Activated CD4-positive, alpha-beta T cell treated with anti-CD3 and anti-CD28 coated beads for 48 hours (primary cell): ENCODE measurements at places on chromosomes 16 and 17.

DNA sequence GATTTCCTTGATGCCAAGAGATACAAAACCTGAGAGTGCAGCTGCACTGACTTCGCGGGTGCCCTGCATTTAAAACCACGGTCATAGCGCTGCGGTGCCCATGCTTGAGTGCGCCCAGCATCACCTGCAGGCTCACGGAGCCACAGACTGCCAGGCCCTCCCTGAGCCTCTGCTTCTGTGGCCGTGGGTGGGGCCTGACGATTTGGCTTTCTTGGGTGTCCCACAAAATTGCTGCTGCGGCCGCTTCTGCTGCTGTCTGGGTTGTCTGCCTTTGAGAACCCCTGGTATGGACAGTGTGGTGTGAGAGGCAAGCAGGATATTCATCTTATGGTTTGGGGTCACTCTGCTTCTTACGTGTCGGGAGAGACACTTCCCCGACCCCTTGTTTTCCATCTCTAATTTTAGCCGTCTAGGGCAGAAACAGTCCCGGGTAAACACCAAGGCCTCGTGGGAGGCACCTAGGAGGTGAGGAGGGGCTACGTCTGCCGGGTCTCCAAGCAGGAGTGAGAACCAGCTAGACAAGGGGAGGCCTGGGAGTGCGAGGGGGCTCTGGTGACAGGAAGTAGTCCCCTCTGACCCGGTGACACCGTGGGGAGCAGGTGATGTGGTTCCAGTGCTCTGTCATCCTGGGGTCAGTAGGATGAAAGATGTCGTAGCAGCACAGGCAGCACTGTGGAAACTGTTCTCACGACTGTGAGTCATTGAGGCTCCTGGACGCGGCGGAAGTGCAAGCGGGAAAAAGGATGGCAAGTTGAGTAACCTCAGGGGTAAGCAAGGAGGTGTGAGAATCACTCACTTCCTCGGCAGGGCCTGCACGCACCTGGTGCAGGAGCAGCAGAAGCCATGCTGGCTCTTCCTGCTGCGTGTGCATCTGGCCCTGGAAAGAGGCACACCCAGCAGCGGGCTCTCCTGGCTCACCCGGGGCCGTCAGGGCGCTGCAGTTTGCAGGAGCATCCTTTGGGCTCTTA lies 176.3 kb downstream of the RPTOR start:
- DNase-seq = peak; percentile 76

GRCh38 chr17:38852771-38853291 lies 690 bp downstream of the RPL23 start:
- DNase-seq = no peak

- no peak for DNase-seq
Measured at GRCh38 chr16:48978501-48978900, 303.1 kb downstream of the CBLN1 start.

GRCh38 chr16:58842746-58843145 lies 108.6 kb upstream of the GOT2 start:
- DNase-seq = no peak

DNA sequence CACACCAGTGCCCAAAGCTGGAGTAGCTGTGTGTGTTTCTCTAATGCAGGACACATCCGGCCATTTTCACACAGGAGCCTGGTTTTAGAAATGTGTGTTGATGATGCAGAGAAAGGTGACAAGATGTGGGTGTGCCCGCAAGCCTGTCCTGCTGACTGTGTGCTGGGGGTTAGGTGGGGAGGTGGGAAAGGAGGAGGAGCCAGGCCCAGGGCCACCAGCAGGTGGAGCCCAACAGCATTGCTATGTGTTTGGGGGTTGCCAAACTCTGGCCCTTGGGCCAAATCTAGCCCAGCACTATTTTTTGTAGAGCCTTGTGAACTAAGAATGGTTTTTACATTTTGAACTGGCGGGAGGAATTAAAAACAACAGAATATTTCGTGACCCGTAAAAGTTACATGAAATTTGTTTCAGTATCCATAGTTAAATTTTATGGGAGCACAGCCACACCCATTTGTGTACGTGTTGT lies 61.7 kb upstream of the LGALS9 start:
- DNase-seq = peak; percentile 76

DNA sequence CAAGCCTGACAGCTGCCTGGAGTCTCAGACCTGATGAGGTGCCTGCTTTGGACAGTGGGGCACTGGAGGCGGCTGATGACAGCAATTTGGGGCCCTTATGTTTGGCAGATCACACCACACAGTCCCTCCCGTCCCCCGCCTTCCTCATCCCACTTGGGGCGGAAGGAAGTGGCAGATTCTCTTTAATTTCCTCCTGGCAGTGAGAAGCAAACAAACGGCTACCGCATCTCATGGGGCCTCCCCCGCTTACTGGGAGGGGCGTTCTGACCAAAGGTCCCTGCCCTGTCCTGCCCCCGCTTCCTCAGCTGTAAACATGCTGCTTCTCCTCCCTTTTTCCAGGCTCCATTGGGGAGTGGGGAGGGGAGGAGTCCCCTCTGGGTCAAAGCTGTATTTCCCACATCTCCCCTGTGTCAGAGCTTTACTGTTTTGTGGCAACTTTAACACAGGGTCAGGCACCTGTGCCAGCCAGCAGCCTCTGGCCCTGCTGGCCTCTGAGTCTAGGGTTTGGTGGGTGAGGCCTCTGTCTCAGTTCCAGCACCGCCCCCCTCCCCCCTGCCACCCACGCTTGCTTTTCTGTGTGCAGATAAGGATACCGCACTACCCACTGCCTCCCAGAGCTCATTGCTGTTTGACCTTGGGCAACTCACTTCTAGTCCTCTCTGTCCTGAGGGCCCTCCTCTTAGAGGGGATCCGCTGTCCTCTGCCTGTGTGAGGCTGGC lies 5.4 kb upstream of the NFATC3 start:
- DNase-seq = peak; percentile 81

DNA sequence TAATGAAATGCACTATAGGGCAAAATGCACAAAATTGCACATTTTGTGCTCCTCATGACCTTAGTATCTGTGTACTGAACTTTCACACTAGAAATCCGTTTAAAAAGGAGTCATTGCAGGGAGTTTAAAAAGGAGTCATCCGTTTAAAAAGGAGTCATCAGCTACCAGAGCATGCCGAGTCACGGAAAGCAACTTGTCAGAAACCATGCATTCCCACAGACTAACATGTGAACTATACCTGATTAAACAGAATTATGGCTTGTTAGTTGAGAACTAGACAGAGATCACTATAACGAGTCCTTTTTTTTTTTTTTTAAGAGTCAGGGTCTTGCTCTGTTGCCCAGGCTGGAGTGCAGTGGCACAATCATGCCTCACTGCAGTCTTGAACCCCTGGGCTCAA lies 35.9 kb downstream of the SLC6A4 start:
- no peak for DNase-seq

GRCh38 chr17:67601897-67602296 lies 115.8 kb upstream of the NOL11 start:
- no peak for DNase-seq

GRCh38 chr16:61763013-61763412 lies 273.2 kb downstream of the CDH8 start:
- DNase-seq = no peak

DNA sequence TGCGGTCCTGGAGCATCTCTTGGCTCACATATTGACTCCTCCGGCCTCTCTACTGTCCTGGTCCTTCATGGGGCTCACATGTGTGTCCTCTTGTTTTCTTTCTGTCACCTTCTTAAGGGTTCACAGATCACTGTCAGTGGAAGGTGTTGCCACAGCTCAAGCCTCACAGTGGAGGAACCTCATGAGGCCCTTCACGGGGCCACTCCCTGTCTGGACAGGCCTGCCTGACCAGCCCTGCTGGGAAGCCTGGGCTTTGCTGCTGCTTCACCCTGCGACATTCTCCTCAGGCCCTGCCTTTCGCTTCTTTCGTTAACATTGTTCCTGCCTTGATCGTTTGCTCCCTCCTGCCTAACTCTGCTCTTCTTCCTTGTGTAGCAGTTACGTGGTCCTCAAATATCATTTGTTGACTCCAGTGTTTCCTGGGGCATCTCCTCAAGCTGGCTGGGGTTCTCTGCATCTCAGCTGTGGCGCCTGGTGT lies 55.9 kb downstream of the WDR45B start:
- no peak for DNase-seq

- no peak for DNase-seq
Measured at GRCh38 chr16:87582216-87582965, 19.9 kb upstream of the JPH3 start.

DNA sequence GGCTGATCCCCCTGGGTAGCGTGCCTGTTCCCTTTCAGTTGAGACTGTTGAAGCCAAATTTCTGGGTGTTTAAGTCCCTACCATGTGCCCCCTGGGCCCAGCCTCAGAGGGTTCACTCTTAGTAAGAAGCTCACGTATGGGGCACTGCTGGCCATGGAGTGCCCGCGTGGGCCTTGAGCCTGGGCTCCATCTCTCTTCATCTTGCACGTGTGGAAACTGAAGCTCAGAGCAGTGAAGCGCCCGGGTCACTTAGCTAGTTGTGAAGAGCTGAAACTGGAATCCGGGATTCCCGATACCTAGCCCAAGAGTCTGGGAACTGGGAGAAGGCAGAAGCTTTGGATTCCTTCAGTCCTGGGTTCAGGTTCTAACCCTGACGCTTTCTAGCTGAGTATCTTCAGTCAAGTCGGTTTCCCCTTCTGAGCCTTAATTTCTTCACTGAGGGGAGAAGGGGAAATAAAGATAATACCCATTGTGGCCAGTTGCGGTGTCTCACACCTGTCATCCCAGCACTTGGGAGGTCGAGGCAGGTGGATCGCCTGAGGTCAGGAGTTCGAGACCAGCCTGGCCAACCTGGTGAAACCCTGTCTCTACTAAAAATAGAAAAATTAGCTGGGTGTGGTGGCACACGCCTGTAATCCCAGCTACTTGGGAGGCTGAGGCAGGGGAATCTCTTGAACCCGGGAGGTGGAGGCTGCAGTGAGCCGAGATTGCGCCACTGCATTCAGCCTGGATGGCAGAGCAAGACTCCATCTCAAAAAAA lies 103.9 kb downstream of the OR1D5 start:
- DNase-seq = no peak

- no peak for DNase-seq
Measured at GRCh38 chr16:2082983-2083364, 35.2 kb downstream of the TSC2 start.

- DNase-seq = no peak
Measured at GRCh38 chr16:16116841-16117240, 106.5 kb downstream of the ABCC6 start.

DNA sequence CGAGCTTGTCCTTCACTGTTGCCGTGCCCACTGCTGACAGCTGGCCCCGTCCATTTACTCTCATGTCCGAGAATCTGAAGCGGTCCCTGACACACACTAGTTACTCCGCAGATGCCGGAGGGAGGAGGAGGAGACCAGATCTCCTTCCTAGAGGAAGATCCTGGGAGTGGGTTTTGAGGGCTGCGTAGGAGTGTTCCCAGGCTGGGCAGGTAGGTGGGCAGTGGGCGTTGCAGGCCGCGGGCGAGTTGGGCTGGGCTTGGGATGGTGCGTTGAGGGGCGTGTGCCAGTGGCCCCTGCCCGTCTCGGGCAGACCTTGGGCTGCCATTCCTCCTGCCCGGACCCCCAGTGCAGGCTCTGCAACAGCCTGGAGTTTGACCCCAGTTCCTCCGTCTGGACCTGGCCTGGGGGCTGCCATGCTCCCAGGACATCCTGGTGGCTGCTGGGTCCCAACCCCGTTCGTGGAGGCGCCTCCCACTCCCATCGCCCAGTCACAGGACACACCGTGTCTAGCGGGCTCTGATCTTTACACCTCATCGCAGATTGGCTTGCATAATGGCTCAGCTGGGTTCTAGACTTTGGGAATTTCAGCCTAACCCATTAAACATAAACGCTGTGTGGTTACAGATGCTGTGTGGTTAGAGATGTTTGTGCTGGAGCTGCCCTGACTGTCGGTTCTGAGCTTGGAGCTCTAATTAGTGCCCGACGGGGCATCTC lies 22.8 kb downstream of the CACNA1H start:
- DNase-seq = no peak

DNA sequence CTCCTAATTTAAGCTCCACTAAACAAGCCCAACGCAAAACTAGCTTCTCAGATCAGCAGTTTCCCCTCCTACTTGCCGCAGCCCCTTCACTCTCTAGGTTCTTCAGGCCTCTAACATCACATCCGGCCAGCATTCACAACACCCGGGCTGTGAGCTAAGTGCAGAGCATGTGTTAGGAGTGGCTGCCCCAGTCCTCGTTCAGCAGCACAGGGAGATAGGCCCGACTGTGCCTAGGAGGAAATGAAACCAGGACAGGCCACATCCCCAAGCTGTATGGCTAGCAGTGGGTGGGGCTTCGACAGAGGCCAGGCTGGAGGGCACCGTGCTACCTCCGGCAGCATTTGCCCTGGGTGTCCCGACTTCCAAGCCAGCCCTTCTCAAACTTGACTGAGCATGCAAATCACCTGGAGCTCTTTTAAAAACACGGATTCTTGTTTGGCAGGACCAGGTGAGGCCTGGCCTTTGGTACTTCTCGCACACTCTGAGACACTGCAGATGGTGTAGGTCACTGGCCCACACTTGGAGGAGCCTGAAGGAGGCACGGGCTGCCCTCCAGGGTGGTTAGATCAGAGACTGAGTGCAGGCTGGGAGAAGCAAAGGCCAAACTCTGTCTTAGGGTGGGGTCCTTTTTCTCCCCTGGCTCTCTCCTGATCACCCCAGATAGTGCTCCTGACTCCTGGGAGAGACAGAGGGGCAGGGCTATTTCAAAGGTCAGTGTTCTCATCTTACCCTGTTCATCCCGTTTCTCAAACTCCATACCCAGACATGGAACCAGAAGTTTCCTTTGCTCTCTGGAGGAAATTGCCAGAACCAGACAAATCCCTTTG lies 202.0 kb downstream of the C16orf78 start:
- DNase-seq = no peak

- DNase-seq = peak; percentile 41
Measured at GRCh38 chr17:75504347-75505151, 10.8 kb downstream of the CASKIN2 start.
